ENCODE measurements at places on chromosomes 2 and 18.

- DNase-seq: no peak
Observed at GRCh38 chr2:170054997-170055396, 123.0 kb upstream of the MYO3B start.

- no peak for DNase-seq
Observed at GRCh38 chr2:34734042-34734441, 1134.9 kb upstream of the FAM98A start.

- no peak for DNase-seq
Observed at GRCh38 chr2:55163274-55163721, 68.8 kb downstream of the CLHC1 start.

DNA sequence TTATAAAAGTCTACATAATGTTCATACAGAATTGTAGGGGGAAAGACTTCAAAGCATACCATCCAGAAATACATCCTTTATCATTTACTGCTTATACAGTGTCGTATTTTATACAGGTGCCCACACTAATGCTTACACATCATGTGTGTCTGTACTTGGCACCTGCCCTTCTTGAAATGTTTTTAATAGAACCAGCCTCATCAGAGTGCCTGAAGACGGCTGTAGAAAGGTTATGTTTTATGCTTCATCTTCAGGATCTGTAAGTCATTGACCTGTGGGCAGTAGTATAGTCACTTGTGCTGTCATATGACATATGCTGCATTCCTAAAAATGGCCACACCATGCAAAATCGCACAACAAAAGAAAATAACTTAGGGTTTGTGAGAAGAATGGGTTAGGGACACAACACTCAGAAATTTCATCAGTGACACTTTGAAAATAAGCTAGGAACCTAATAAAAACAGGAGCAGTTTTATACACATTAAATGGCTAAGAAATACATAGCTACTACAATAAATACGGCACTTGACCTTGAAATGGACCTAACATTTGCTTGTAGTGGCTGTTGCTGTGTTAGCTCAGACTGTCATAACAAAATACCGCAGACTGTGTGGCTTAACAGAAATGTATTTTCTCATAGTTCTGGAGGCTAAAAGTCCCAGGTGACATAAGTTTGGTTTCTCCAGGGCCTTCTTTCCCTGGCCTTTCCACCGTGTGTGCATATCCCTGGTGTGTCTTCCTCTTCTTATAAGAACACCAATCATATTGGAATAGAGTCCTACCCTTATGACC, 112.6 kb downstream of the CERS6 start:
- no peak for DNase-seq

DNA sequence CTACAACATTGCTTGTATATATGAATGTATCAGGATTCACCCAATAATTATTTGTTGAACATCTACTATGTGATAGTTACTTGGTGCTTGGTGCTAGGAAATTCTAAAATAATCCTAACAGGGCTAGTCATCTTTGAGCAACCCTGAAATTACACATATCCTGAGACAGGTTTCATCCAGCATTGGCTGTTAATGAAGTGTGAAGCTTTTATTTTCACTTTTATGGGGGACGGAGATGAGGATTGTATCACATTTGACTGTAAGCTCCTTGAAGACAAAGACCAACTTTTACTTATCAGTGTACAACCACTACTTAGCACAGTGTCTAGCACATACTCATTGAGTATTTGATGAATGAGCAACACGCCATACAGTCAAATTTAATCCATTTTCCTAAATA, 6.8 kb upstream of the GALM start:
- no peak for DNase-seq

- DNase-seq: no peak
Observed at GRCh38 chr2:85355521-85355920, 952 bp downstream of the ELMOD3 start.

Measured in NCI-H1436 (cell line).